ENCODE measurements at places on chromosomes 12 and 14. TPM values are rescaled to one million over a fixed set of nuclear protein-coding genes. Genes with fewer than 3 reads are reported as not detected.

SIRT4 gene
- total RNA-seq: 3.2 TPM

ACTR10 gene
- 25.1 TPM for total RNA-seq

MARK3 gene
- 49.4 TPM for total RNA-seq

- DNase-seq: peak; percentile 6
Measured at GRCh38 chr14:25351269-25351668, 301.3 kb upstream of the STXBP6 start.

DNA sequence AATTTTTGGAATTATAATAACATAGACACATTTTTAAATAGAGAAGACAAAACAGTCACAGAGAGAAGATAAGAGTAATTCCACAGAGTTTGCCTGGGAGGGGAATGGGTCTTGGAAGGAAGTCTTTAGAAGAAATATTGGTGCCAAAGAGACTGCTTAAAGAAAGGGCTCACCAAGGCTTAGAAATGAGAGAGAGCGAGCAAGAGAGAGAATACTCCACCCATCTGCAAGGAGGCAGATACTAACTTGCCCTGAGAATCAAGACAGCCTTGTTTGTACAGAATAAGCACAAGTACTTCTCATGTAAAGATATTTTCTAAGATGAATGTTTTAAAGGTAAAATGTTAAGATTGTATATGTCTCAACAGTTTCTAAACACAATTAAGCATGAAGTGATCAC is 165.5 kb downstream of the SLC38A4 start:
- peak; percentile 44 for DNase-seq

All from lung microvascular endothelial cell (primary cell).